ENCODE measurements at places on chromosomes 12 and 14.

GRCh38 chr12:126772171-126772864 lies 1494.7 kb upstream of the TMEM132C start:
- DNase-seq: peak; percentile 75

DNA sequence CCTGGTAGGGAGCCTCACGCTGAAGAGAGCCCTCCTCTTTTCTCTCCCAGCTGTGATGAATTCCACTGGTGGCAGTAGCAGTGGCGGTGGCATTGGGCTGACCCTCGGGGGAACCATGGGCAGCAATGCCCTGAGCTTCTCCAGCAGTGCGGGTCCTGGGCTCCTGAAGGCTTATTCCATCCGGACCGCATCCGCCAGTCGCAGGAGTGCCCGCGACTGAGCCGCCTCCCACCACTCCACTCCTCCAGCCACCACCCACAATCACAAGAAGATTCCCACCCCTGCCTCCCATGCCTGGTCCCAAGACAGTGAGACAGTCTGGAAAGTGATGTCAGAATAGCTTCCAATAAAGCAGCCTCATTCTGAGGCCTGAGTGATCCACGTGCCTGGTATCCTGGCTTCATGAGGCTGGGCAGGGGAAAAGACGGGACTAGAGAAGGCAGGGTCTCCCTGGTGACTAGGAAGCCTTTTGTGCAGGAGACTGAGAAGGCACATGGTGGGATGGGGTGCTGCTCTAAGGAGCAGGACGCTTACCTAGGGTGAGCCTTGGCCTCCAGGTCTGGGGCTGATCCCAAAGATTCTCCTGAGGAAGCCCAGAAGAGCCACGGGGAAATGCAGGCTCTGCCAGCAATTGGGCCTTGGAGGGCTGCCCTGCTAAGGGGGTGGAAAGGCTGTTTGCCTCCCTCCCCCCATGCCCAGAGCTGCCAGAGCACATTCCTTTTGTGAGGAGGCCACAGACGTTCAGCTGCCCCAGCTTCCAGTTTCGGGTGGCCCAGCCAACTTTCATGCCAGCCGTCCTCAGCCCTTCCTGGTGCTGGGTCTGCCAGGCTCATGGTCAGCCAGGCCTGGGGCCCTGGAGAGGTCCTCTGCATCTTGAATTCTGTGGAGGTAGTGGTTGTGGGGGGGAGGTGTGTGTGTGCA lies 15.8 kb downstream of the KRT7 start:
- no peak for DNase-seq

DNA sequence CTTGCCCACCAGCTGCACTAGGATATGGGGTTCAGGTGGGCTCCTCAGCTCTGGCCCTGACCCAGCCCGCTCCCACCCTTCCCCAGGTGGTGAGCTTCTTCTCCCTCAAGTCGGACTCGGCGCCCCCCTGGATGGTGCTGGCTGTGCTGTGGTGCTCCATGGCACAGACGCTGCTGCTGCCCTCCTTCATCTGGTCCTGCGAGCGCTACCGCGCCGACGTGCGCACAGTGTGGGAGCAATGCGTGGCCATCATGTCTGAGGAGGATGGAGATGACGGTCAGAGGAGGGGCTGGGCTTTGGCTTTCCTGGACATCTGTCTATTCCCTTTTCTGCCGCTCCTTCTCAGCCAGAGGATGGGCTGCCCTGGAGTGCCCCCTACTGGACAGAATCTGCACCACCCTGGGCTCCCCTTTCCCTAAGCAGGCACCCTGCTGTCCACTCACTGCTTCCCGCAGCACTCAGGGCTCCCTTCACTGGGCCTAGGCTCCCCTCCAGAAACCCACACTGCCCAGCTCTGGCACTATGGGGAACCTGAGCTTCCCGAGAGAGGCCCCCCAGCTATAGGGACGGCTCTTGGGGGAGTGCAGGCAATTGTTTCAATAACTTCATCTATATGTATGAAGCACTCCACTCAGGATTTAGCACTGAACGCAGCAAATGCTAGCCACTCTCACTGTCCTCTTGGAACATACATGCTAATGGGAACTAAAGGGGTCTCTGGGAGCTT lies 2.6 kb upstream of the P3H3 start:
- DNase-seq: no peak

GRCh38 chr12:98955284-98955683 lies 310.2 kb downstream of the APAF1 start:
- DNase-seq: no peak

DNA sequence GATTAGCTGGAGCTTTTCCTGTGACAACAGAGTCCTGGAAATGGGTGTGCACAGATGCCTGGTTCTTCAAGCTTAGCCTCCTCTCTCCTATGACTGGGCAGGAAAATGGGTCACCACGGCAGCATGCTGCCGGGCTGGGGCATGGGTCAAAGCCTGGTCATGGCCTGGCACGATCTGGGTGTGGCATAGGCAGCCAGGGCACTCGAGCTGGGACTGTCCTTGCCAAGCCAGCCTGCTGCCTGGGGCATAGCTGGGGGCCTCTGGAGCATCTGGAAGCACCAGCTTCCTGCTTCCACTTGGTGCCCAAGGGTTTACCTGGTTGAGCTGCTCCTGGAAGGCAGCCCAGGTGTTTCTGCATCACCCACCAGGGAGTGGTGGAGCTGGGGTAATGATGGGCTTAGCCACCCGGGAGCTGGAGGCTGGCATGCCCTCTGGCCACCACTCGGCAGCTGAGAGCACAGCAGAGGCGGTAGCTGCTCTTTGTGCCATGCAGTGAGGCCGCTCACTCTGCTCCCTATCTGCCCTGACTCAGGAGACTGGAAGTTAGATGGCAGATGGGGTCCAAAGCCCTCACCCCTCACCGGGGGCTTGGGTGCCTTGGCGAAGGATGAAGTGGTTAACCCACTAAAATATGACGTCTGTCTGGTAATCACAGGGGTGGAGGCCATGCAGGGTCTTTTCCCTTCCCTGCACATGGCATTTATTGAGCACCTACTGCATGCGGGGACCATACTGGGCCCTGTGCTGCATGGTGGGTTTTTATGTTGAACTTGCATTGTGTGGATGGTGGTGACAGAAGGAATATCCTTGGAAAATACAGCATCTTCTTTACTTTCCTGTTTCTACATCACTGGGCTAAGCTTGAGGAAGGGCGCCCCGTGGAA lies 1.7 kb downstream of the OTUB2 start:
- DNase-seq: no peak

DNA sequence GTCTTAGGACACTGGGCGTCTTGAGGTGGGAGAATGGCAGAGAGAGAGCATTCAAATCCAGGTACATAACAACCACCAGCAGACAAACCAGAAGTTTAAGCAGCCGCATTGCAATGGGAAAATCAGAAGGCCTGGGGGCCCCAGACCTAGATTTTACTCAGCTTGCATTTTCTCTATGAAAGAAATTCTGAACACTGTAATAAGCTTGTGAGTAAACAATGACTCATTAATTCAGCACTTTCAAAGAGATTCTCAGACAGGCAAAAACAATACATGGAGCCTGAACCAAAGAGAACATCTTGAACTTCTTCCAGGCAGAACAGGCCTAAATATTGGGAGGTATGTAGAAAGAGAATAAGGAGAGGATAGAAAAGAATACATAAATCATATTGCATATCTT lies 69.8 kb upstream of the IFNG-AS1 start:
- no peak for DNase-seq

DNA sequence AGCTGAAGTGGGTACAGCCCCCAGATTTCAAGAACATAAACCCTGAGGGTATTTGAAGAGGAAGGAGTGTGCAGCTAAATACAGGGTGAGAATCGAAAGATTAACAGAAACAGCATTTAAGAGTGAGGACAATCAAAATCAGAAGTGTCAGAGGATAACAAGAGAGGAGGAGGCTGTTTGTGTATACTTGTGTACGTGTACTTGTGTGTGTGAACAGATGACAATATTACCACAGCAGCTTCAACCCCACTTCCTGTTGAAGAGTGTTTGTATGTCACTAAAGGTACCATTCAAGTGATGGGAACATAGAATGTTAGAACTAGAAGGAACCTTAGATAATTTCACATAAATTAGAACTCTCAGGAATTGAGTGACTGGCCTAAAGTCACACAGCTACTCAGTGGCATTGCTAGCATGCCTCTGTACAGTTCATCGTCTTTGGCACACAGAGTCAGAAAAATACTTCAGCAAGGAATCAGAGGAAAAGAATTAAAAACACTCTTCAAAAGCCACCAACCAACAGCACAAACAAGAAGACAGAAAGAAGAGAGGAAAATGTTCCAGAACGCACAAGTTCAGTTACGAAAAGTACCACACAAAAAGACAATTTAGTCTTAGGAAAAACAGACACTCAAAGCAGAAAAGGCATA lies 164.3 kb upstream of the BCL2L14 start:
- DNase-seq: no peak
